ENCODE measurements at places on chromosomes 4 and X.

GRCh38 chr4:144948009-144948408, 150.0 kb downstream of the ANAPC10 start:
- DNase-seq, result no peak

- DNase-seq, result no peak
Observed at GRCh38 chrX:6184900-6185515, 43.7 kb downstream of the NLGN4X start.

DNA sequence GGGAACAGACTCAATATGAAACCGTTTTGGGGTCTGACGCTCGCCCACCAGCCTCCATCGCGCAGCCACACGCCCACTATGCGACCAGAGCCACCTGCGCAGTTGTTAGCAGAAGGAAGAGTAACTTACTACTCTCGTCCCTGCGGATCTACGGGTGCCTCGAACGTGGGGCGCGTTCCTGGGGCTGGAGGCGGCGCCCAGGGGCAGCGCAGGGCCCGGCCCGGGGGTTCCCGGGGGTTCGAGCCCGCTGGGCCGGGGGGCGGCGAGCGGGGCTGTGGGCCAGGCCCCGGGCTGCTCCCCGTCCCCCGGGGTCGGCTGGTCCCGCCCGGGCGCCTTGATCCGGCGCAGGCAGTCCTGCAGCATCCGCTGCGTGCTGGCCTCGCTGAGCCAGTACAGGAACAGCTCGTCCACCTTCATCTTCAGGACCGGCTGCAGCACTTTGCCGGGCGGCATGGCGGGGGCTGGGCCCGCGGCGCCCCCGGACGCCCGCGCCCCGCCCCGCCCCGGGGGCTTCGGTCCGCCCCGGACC, 404 bp downstream of the PPP2R3B start:
- DNase-seq, result no peak

DNA sequence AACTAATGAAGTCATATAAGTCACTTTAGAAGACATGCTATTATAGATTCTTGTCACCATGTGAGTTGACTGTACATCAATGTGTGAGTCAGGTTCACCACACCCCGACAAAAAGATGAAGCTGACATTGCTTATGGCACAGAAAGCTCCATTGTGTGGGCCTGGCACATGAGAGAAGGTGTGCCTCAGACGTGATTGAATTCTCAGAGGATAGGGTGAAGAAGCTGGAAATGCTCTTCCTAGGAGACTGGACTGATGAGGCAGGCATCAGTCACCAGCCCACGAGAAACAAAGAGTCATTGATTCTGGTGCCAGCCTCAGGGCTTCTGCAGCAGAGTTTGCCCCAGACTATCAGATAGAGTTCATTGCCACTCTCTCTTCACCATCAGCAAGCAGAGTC, 35.9 kb upstream of the LRAT start:
- no peak for DNase-seq

DNA sequence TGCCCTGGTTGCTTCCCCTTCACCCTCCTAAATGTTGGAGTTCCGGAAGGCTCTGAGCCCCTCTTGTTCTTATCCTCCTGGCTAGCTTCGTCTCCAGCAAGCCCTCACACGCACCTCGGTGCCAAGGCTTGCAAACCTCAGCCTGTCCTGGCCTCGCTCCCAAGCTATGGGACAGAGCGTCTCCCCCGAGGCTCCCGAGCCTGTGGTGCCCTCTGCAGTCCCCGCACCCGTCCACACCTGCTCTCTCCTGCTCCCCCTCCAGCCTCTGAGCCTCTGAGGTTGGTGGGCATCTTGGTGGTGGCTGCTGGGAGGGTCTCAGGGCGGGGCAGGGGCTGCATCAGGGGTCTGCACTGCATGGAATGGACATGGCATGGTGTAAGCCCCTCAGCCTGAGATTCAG, 63.2 kb downstream of the TRMT44 start:
- no peak for DNase-seq

GRCh38 chrX:71545364-71545763, 12.5 kb downstream of the OGT start:
- DNase-seq, result no peak

DNA sequence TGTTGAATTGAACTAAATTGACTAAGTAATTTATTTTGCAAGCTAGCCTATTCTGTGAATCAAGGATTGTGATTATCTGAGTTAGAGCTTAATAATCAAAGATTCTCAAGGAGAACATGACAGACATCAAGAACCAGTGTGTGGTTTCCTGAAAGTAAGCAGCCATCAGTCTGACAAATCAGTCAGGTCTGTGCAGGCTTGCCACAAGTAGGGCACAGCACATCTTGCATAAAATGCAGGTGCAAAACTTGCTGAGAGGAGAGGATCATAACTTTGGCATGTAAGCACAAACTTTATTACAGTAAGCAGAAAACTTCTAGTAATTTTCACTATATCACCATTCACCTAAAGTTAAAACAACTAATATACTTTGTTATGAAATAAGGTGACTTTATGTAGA, 22.5 kb downstream of the FAM241A start:
- no peak for DNase-seq

DNA sequence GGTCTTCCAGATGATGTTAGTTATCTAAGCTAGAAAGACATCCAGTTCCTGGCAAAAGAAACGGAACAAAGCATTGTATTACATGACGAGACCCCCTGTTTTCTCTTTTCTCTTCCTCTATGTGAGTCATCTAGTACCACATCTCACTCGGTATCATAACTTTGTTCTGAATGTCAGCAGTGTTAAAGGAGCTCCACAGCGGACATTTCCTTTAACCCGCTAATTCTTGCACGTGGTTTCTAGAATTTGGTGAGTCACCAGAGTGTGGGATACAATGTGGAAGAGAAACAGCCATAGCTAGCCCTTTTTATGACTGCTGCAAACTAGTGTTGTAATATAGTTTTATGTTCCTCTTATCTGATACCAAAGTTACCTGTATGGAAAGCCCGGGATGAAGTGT, 243.7 kb downstream of the TENM3 start:
- no peak for DNase-seq

DNA sequence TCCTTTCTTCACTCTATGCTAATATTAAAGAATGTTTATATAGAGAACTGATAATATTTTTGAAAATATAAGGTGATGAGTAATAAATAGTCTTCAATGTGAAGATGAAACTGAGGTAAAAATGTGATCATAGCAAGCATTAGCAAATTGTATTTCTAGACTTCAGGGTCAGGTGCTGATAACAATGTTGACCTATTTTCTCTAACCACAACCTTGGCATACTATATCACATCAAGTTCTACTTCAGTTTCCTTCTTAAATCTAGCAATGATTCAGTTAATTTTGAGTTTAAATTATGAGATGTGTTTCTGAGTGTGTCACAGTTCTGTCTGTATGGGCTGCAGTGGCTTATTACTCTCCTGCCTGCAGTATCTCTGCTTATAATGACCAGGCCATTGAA, 209.4 kb downstream of the RAPGEF2 start:
- DNase-seq, result no peak

- DNase-seq, result no peak
Observed at GRCh38 chr4:175238827-175239517, 320.8 kb downstream of the ADAM29 start.

GRCh38 chr4:103074744-103075434, 1.7 kb downstream of the SLC9B2 start:
- no peak for DNase-seq

- no peak for DNase-seq
Observed at GRCh38 chr4:152304220-152304619, 231.7 kb downstream of the FBXW7 start.

GRCh38 chr4:105543881-105544280, 8.5 kb upstream of the ARHGEF38 start:
- no peak for DNase-seq

- DNase-seq, result no peak
Observed at GRCh38 chr4:76061982-76062381, 12.5 kb upstream of the ART3 start.

GRCh38 chr4:20256381-20256881, 4.7 kb downstream of the SLIT2 start:
- DNase-seq, result no peak

DNA sequence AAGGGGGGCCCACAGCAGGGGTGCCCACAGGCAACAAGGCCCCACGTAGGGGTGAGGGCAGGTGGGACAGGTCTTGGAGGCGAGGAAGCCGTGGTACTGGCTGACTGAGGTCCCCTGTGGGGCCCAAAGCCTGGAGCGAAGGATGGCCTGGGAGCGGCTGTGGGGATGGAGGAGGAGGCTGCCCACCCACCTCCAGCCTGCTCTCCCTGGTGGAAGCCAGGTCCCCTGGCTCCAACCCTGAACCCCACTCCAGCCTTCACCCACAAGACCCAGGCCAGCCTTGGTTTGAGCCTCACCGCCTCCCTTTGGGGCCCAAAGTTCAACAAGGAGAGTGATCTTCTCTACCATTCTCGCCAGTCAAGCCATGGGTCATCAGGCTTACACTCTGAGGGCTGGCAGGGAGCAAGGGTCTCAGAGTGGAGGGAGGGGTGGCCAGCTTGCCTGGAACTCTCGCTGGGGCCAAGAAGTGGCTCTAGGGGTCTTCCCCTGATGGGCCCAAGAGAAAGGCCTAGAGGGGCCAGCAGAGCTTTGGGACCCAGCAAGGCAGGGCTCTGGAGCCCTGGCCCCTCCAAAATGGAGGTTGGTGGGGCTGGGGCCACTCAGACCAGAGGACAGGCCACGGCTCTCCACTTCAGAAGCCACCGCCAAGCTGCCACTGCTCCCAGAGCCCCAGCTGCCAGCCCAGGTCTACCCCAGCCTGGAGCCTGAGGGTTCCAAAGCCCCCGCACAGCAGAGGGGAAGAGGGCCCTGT, 5.0 kb downstream of the PNCK start:
- no peak for DNase-seq

- no peak for DNase-seq
Observed at GRCh38 chrX:101078716-101079598, at the start of gene TMEM35A. Gene TMEM35A (plus strand): TSS chrX:101078879. CDS start chrX:101079003, 124 bp downstream.

GRCh38 chr4:40594261-40595178, 35.1 kb downstream of the RBM47 start:
- peak; percentile 56 for DNase-seq

- no peak for DNase-seq
Observed at GRCh38 chr4:102449751-102450352, 51.3 kb upstream of the NFKB1 start.

DNA sequence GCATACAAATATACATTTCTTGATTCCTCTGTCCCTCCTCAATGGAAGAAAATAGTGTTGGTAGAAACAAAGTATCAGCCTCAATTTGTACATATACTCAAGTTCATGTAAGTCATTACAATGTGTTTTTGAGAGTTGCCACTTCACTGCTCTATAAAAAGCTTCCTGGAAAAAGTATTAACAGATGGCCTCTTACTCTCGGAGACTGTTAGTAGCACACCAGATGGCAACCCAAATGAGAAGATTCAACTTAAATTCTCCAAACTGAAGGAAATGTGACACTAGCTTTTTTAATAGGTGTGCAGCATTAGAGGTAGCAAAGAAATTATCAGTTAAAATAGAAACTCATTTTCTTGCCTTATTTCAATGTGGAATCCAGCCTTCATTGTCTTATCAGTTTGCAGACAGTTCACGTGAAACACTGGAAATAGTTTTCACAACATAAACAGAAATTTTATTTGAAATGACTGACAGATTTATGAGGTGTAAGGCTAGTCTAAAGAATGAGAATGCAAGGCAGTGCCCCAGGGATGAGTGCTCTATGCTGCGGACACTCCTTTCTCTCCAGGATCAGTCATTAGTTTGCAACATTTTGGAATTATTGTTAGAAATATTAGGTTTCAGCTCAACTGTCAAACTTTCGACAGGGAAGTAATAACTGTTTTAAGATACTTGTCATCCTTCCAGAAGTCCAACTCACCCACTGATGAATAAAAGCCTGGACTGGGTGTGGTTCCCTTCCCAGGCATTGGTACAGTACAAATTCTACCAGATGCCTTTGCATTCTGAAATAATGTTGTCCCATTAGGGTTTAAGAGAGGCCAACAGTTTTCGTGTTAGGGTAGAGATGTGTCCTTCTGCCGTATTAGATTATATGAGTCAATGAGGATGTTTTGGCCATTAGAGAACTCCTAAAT, 50.9 kb downstream of the IDS start:
- DNase-seq, result peak; percentile 34

- no peak for DNase-seq
Observed at GRCh38 chrX:32480019-32480418, 731.3 kb downstream of the DMD start.

DNA sequence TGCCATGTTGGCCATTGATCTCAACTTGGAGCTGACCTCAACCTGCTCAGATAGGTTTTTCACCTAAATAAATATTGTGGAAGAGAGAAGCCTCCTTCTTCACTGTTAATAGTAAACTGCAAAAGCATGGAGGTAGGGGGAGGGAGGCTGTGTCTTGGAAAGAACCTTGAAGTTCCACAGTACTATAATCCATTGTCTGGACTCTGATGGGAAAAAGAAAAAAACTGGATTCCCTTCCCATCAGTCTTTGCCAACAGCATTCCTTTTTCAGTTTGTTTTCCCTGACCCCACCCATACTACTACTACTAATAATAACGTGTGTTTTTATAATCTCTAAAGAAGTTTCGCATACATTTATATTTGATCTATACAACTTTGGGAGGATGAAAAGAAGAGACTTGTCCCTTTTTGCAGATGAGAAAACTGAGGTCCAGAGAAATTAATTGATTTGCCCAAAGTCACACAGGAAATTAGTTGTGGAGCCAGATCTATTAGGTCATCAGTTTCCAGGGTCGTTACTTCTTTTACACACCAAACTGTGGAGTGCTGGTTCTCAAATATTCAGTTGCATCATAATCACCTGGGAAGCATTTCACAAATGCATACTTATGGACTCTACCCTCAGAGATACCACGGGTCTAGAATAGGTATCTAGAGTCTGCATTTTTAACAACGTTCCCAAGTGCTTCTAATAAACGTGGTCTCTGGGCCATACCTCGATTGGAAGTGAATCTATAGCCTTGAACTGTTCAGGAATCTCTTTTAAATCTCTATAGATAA, 59.1 kb downstream of the LUZP4 start:
- DNase-seq, result no peak

DNA sequence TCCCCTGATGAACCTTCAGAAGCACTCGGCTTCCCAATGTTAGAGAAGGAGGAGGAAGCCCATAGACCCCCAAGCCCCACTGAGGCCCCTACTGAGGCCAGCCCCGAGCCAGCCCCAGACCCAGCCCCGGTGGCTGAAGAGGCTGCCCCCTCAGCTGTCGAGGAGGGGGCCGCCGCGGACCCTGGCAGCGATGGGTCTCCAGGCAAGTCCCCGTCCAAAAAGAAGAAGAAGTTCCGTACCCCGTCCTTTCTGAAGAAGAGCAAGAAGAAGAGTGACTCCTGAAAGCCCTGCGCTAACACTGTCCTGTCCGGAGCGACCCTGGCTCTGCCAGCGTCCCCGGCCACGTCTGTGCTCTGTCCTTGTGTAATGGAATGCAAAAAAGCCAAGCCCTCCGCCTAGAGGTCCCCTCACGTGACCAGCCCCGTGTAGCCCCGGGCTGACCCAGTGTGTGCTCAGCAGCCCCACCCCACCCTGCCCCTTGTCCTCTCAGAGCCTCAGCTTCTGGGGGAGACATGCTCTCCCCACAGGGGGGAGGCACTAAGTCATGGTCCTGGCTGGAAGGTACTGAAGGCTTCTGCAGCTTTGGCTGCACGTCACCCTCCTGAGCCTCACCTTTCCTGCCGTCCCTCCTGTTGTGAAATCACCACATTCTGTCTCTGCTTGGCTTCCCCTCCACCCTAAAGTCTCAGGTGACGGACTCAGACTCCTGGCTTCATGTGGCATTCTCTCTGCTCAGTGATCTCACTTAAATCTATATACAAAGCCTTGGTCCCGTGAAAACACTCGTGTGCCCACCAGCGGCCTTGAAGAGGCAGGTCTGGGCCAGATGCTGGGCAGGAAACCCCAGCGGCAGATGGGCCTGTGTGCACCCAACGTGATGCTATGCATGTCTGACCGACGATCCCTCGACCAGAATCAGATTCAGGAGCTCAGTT, 34.7 kb downstream of the NOP14 start:
- no peak for DNase-seq

- DNase-seq, result peak; percentile 58
Observed at GRCh38 chrX:135340831-135341230, 31.6 kb downstream of the ETDC start.
